PC-9 (cell line): ENCODE measurements at places on chromosomes 12 and 14. TPM values are rescaled to one million over a fixed set of nuclear protein-coding genes. Genes with fewer than 3 reads are reported as not detected.
A peak's percentile ranks its signal among the peaks of the same experiment; 100 is the strongest.

GRCh38 chr12:18057051-18057450 is 32.9 kb downstream of the RERGL start:
- no peaks in the 10 kb centered on the region for H3K4me1 ChIP-seq
- no peak for DNase-seq
- H3K36me3 ChIP-seq = no peaks in the 10 kb centered on the region
- H3K27me3 ChIP-seq = no peaks in the 10 kb centered on the region
- no peak overlapping the region for H3K27ac ChIP-seq
- H3K4me3 ChIP-seq = no peak overlapping the region

- DNase-seq = no peak
- H3K4me1 ChIP-seq = no peaks in the 10 kb centered on the region
- no peak overlapping the region for H3K27ac ChIP-seq
Observed at GRCh38 chr14:72643317-72643801, 250.5 kb downstream of the DPF3 start.

ADAMTS20 gene
- 1.0 and 1.6 TPM in 2 replicates for total RNA-seq

DNA sequence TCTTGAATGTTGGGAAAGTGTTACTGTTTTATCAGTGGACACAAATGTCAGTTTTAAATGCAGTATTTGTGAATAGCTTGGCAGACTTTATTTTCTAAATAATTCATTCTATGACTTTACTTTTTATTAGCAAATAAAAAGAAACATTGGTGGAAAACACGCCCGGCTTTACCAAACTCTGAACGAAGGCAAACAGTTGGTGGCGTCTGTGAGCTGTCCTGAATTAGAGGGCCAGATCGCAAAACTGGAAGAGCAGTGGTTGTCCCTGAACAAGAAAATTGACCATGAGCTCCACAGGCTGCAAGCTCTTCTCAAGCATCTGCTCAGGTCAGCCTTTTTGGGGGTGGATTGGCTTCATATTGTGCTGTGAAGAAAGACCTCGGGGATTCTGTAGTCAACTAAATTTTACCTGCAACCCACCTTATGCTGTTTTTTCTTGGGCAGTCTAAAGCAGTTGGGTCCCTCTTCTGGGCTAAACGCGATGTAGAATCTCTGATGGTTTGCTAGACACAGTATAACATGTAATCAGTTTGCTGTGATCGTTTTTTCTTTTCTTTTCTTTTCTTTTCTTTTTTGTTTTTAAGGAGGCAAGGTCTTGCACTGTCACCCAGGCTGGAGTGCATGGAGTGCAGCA is 156.4 kb downstream of the ESR2 start:
- H3K27me3 ChIP-seq = no peaks in the 10 kb centered on the region

DNA sequence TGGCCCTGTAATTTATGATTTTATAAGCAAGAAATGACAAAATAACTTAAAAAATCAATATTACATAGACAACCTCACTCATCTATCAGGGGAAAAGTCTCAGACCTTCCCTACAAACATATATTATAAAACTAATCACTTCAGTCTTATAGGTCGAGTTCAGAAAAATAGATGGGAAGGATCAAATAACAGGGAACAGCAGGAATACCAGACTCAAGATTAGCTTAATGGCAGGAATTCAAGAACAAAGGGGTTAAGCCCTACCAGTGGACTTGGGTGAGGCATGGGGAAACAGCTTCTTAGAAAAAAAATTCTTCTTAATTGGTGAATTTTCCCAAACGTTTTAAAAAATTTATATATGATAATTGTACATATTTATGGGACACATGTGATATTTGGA is 51.6 kb upstream of the CRY1 start:
- no peak overlapping the region for H3K27ac ChIP-seq
- H3K36me3 ChIP-seq = no peaks in the 10 kb centered on the region
- peaks cover 15% of the 10 kb centered on the region for H3K4me1 ChIP-seq
- no peak for DNase-seq

GRCh38 chr12:110537605-110538409 is 35.7 kb downstream of the RAD9B start:
- DNase-seq = no peak
- peaks cover 32% of the 10 kb centered on the region for H3K36me3 ChIP-seq
- H3K4me3 ChIP-seq = no peak overlapping the region
- H3K27ac ChIP-seq = no peak overlapping the region
- H3K27me3 ChIP-seq = no peaks in the 10 kb centered on the region

DNA sequence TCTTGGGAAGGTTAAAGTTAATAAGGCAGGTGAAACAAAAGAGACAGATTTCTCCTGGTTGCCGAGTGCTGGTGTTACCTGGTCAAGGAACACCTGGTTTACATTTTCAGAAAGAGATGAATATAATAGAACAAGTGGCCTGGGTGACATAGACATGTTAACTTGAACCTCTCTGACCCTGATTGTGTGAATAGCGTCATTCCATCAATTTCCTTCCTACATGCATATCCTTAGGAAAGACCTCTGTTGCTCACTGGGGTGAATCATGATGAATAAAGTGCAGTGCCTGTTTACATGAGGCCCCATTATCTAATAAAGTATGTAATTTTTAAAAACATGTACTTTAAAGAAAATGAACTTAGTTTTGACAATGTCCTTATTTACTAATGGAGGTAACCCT is 1822.9 kb upstream of the FLRT2 start:
- no peaks in the 10 kb centered on the region for H3K27me3 ChIP-seq
- no peak overlapping the region for H3K4me3 ChIP-seq
- no peak for DNase-seq
- no peaks in the 10 kb centered on the region for H3K36me3 ChIP-seq

DNA sequence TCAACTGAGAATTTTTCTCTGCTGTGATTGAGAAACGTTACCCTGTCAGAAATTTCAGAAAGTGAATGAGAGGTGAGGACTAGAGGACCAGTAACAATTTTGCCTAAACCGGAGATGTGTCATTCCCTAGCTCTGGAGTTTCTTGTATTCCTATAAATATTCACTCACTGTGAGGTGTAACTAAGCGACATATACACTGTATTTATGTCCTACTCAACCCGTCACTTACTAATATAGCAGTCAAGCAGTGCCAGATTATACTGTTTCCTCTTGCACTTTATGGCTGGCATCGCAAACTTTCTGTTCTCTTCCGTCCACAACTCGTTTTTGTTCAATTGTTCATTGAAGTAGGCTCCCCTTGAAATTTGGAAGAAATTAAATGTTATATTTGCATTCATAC is 192.9 kb downstream of the NOVA1 start:
- no peaks in the 10 kb centered on the region for H3K36me3 ChIP-seq
- H3K27ac ChIP-seq = no peak overlapping the region
- no peak for DNase-seq
- no peak overlapping the region for H3K4me3 ChIP-seq
- no peaks in the 10 kb centered on the region for H3K27me3 ChIP-seq
- peaks cover 12% of the 10 kb centered on the region for H3K4me1 ChIP-seq

DNA sequence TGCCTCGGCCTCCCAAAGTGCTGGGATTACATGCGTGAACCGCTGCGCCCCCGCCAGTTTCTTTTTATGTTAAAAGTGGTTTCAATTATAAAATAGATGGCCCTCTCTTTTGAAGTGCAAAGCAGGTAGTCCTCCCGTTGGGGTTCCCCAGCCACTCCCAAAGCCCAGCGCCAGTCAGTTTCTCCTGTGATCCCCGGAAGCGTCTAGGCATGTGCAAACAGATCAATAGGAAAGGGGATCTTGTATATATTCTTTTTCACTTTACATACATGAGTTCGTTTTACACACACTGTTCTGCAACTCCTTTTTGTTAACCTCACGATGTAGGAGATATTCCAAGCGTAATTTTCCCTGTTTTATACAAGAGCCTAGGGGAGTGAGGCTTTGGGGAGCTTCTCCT is 16.3 kb upstream of the DLK1 start:
- no peaks in the 10 kb centered on the region for H3K4me1 ChIP-seq
- H3K36me3 ChIP-seq = no peaks in the 10 kb centered on the region
- H3K27me3 ChIP-seq = no peaks in the 10 kb centered on the region
- no peak overlapping the region for H3K27ac ChIP-seq

DNA sequence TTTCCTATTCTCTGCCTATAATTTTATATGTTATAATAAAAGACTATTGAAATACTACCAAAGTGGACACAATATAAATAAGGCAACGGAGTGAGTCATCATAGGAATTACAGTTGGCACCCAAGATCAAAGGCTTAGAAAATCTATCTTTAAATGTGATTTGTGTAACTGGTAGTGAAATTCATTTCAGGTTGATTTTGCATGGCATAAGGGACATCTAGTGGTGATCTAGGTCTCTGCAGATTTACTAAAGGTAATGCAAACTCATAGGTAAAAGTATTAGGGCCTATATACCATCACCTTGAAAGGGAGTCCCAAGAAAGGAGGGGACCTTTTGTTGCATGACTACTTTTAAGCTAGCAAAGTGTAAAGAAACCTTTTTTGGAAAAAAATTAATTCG is 527.2 kb downstream of the NRXN3 start:
- no peak overlapping the region for H3K27ac ChIP-seq
- H3K36me3 ChIP-seq = no peaks in the 10 kb centered on the region
- no peaks in the 10 kb centered on the region for H3K4me1 ChIP-seq
- 0 out of 2 replicates have a peak, but pooled peaks cover 3% of the 10 kb centered on the region for H3K27me3 ChIP-seq

NAV3 gene
- total RNA-seq = 4.2 and 13.6 TPM in 2 replicates

DNA sequence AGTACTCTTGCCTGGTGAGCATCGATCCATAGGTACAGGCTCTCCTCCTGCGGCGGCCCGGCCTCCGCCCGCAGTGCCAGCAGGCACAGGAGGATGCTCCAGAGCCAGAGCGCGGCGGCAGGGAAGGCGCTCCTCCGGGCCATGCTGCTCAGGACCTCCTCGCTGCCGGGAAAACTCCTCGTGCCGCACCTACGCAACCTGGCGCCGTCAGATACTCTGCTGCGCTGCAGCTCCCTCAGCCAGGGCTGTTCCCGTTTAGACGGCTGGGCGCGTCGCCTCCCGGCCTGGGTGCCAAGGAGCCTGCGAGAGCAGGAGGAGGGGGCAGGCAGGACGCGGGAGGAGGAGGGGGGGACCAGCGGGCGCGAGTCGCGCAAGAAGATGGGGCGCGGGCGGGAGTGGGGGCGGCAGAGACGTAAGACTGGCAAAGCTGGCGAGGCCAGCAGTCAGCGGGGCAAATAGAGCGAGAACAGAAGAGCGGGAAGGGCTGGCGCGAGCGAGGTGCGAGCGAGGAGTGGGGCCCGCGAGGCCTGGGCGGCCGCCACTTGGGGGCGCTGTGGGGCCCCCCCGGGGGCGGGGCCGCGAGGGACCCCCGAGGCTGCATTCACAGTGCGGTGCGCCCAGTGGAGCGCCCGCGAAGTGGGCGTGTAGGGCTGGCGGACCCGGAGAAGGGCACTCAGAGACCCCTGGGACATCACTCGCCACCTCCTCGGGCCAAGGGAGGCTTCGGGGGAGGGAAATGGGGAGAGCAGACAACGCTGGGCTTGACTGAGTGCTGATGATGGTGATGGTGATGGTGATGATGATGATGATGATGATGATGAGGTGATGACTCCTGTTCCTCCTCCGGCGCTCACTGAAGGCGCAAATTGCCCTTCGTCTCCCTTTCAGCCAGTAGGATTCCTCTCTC is at the start of gene WIF1:
Gene WIF1, minus strand, starts transcription at position 257 of the 907 bp plus-strand sequence. Its CDS starts 114 bp downstream, at position 143.
- no peaks in the 10 kb centered on the region for H3K36me3 ChIP-seq
- no peaks in the 10 kb centered on the region for H3K4me1 ChIP-seq
- H3K4me3 ChIP-seq = no peak within 1 kb of the TSS
- H3K27me3 ChIP-seq = no peaks in the 10 kb centered on the region

GRCh38 chr12:15522574-15523187 is 200.4 kb downstream of the PTPRO start:
- peak; percentile 56 for DNase-seq
- no peaks in the 10 kb centered on the region for H3K36me3 ChIP-seq
- H3K27ac ChIP-seq = no peak overlapping the region
- H3K4me1 ChIP-seq = 0 out of 2 replicates have a peak, but pooled peaks cover 5% of the 10 kb centered on the region

- no peak overlapping the region for H3K4me3 ChIP-seq
- no peak overlapping the region for H3K27ac ChIP-seq
- peaks cover 22% of the 10 kb centered on the region for H3K36me3 ChIP-seq
- peaks cover 37% of the 10 kb centered on the region for H3K4me1 ChIP-seq
- DNase-seq = no peak
- H3K27me3 ChIP-seq = no peaks in the 10 kb centered on the region
Observed at GRCh38 chr12:89344043-89344861, 8.0 kb downstream of the DUSP6 start.

DNA sequence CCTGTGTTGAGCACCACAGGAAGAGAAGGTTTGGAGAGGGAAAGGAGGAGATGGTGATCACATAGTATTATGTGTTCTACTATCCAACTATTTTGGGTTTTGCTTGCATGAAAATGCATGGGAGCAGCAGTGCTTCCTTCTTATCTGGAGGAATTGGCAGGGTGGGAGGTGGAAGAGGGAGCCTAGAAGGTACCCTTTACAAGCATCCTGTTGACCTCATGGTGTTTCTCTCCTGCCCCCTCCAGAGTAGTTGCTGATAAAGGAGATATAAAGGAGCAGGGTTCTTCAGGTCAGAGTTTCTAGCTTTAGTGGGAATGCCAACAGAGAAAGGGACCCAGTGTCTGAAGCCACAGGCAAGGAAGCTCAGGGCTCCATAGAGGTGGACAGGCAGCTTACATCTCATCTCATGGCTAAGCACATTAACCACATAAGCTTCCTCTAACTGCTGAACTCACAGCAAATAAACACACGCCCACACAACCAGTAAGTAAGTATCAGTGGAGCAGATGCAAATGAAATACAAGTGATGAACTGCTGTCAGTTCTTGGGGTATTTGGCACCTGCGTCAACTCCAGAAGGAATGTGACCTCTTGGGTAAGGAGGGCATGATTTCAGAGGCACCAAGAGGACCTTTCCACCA is 174.2 kb upstream of the SLC38A2 start:
- H3K4me1 ChIP-seq = peaks cover 33% of the 10 kb centered on the region
- H3K27me3 ChIP-seq = no peaks in the 10 kb centered on the region
- H3K36me3 ChIP-seq = no peaks in the 10 kb centered on the region
- peak overlapping the region; percentile 88 for H3K27ac ChIP-seq
- H3K4me3 ChIP-seq = no peak overlapping the region

- no peak overlapping the region for H3K27ac ChIP-seq
- H3K36me3 ChIP-seq = no peaks in the 10 kb centered on the region
- no peaks in the 10 kb centered on the region for H3K4me1 ChIP-seq
- no peaks in the 10 kb centered on the region for H3K27me3 ChIP-seq
Observed at GRCh38 chr12:7411343-7411742, 32.6 kb downstream of the CD163L1 start.

DNA sequence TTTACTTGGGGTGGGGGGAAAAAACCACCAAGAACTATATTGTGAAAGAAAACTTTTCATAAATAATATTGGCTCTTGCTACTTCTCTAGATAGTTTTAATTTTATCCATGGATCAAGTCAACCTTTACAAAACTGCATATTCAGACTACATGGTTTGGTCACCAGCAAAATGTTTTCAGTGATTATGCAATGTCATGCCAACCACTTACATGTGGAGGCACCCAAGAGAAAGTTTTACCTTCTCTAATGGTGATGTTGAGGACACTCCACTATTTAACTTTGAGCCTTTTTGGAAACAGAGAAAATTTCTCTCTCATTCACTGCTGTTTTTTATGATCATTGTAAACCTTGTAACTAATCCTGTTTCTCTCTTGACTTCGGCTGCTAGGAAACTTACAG is 21.6 kb downstream of the PLCZ1 start:
- H3K27ac ChIP-seq = no peak overlapping the region
- no peak overlapping the region for H3K4me3 ChIP-seq
- no peaks in the 10 kb centered on the region for H3K27me3 ChIP-seq
- no peaks in the 10 kb centered on the region for H3K4me1 ChIP-seq

DNA sequence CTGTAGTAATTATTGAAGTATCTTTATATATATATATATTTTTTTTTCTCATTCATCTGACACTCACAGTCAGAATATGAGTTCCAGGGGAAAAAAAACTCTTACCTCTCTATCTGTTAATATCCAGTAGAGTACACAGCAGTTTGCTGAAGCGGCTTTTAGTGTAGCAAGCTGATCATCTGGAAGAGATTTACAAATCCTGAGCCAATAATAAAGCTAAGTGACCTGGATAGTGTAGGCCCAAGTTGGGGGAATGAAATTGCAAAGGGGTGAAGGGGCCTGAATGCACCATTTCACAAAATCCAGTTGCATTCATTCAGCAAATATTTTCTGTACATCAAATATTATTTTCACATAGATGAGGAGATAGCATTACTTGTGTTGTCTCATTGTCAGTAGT is 234.6 kb upstream of the FLRT2 start:
- H3K36me3 ChIP-seq = no peaks in the 10 kb centered on the region
- no peaks in the 10 kb centered on the region for H3K27me3 ChIP-seq
- no peak overlapping the region for H3K4me3 ChIP-seq
- no peaks in the 10 kb centered on the region for H3K4me1 ChIP-seq
